Memory B cell (primary cell): ENCODE measurements at places on chromosomes 4 and X.

GRCh38 chr4:148954011-148954749 is 512.0 kb upstream of the NR3C2 start:
- DNase-seq = no peak

GRCh38 chr4:54497947-54498346 is 159.8 kb upstream of the KIT start:
- DNase-seq = no peak

GRCh38 chr4:41548305-41548880 is 10.4 kb downstream of the LIMCH1 start:
- DNase-seq = no peak

DNA sequence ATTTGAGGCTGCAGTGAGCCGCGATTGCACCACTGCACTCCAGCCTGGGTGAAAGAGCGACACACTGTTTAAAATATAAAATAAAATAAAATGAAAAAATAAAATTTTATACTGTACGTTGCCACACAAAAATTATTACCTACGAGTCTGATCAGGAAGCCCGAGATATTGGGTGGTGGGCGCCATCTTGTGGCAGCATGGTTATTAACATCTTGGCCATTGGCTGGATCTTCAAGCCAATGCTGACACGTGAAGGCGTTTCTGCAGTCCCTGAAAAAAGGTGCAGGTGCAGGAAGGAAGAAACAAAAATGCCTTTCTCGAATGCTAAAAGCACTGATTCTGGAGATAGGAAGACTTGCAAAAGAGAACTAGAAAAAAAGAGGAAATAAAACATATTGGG is 4.9 kb upstream of the TLR8 start:
- DNase-seq = peak; percentile 63

GRCh38 chrX:152138388-152138784 is at the start of gene MAGEA10:
MAGEA10 (minus strand) TSS chrX:152138577; CDS start chrX:152135620, 2,957 bp downstream.
- DNase-seq = no peak

DNA sequence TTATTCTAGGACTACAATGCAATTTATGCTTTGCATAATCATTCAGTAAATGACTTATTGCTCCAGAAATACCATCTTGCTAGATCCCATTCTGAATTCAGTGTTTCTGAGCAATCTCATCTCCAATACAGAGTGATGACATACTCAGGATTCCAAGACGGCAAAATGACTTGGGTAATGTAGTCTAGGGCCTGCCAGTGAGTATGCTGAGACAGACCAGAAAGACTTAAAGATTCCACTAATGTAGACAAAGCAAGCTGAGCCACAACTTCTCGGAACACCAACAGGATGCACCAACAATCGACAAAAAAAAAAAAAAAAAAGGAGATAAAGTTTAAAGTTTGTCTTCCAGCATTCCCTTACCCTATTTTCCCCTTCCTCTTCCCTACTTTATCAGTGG is 919 bp upstream of the SEC24B start:
- no peak for DNase-seq

GRCh38 chr4:106022454-106022853 is 127.2 kb downstream of the NPNT start:
- DNase-seq = no peak

DNA sequence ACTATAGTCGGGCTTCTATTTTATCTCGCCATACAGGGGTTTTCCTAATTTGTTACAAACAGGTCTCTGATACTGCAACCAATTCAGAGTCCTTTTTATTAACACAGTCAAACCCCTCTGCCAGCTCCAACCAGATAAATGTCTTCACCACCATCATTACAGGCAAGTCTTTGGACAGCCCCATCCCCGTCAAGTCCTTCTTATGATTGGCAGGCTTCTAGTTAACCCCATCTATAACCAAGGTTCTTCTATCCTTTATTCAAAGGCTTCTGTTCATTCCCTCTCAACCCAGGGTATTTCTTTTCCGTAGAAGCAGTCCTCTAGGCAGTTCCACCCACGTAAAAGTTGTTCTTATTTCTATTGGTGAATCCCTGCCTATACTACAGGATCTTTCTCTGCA is 29.9 kb upstream of the FOXR2 start:
- no peak for DNase-seq

DNA sequence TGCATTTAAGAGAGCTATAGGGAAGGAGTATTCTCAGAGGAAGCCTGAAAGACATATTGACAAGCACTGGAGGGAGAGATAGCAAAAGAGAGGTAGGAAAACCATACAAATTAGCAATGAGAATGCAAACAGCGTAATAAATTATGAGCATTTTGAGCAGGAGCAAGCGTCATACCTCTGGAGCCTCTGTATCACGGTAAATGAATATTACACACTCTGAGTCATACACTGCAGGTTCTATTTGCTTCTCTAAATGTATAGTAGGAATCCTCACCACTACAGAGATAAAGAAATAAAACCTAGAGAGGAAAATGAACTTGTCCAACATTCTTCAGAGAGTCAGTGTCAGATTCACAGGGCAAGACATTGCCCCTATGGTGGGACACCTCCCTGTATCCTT is 46.4 kb upstream of the GABRE start:
- DNase-seq = no peak

DNA sequence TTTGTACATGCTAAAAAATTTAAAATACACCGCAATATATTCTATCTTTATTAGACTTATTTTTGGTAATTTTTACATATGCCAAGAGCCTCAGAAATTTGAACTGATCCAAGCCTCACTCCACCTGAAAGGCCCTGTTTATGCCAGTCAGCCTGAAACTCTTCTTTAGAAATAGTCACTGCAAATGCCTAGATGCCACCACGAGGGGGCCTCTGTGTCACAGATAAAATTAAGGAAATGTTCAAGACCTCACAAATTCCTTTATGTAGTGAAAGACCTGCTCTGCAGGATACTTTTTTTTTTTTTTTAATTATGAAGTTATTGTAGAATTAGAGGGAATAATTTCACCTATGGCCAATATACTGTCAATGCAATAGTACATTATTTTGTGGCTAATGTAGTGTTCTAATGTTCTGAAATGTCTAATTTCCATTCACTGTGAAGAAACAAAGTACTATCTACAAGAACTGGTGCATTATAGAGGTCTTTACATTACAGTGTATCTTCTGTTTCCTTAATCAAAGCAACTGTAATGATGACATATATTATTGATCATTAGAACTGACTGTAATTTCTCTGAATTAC is 69.8 kb downstream of the DTHD1 start:
- DNase-seq = peak; percentile 60

DNA sequence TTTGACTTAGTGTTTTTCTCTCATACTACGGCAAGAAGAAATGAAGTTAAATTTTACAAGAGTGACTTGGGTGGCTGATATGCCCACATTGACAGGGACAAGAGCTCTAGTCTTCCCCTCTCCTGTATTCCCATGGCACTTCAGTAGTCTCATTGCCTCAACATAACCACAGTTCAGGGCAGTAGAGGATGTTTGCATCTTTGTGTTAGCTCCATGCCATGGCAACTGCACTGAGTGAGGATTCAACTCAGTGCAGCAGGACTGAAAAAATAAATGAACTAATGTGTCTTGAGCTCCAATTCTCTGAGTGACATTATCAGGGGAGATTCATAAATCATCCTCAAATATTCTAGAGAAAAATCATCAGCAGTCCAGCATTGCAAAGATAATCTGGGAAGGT is 78.8 kb downstream of the TET2 start:
- DNase-seq = no peak

- no peak for DNase-seq
These were observed 76.6 kb upstream of the CBLL2 start for GRCh38 chrX:22196149-22196548.

- no peak for DNase-seq
These were observed 16.3 kb upstream of the NEIL3 start for GRCh38 chr4:177293208-177294033.

DNA sequence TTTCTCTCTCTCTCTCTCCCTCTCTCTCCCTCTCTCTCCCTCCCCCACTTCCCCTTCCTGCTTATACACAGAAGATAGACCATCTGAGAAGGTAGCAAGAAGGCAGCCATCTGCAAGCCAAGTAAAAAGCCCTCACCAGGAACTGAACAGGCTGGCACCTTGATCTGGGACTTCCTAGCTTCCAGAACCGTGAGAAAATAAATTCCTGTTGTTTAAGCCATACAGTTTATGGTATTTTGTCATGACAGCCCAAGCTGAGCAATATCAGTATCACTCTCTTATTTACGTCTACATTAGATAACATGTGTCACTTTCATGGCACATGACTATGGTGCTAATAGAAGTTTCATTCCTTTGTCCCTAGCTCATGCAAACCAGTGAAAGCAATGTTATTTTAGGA is 581.1 kb downstream of the INPP4B start:
- DNase-seq = no peak

- no peak for DNase-seq
These were observed 95.4 kb downstream of the KDR start for GRCh38 chr4:55029821-55030503.

DNA sequence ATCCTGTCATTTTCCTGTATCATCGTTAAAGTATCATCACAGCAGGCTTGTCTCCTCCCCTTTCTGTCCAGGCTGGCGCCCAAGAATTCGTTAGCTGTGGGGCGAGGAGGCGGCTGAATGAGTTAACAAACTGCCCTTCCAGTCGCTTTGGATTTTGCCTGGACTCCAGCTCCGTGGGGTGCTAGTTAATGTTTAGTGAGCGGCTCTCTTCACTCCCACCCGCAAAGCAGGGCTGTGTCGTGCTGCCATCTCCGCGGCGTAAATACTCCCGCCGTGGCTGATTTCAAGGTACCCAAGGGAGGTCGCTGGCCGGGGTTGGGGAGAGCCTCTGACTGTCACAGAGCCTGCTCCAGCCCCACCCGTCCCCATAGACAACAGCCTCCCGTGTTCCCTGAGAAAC is 44.9 kb upstream of the SPRY1 start:
- DNase-seq = no peak

DNA sequence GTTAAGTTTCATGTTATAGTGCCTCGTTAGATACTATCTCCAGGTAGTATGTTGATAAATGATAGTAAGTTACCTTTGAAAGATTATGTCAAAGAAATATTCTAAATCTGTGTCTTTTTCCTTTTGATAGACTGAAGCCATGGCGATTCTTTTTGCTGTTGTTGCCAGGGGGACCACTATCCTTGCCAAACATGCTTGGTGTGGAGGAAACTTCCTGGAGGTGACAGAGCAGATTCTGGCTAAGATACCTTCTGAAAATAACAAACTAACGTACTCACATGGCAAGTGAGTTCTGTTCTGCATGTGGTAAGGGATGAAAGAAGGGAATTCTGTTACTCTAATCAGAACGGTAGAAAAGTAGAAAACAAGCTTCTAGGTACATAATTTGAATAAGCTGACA is 8.2 kb downstream of the VAMP7 start:
- no peak for DNase-seq

DNA sequence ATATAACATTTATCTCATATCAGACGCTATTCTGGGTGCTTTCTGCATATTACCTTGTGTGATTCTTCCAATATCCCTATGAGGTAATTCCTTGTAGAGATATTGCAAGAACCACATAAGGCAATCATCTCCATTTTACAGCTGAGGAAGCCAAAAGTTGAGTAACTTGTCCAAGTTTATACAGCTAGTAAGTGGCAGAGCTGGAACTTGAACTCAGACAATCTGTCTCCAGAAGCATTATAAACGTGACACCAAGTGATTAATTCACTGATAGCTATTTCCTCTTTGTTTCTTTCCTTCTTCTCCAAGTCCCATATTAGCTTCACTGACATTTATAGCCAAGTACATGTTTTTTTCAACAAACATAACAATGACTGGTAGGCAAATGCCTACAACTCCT is 7.3 kb downstream of the EMCN start:
- no peak for DNase-seq

DNA sequence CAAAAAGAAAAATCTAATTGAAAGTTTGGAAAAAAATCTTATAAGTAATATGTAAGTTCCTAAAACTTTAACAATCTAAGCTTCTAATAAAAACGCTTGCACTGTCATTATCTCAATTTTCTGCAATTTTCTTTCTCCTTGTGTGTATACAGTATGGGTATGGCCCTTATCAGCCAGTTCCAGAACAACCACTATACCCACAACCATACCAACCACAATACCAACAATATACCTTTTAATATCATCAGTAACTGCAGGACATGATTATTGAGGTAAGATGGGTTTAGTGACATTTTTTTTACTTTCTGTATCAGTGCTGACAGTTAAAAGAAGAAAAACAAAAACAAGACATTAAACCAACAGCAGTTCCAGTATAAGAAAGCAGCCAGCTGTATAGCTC is 4.9 kb downstream of the STATH start:
- no peak for DNase-seq

GRCh38 chr4:43457866-43458265 is 565.4 kb downstream of the GRXCR1 start:
- DNase-seq = no peak

DNA sequence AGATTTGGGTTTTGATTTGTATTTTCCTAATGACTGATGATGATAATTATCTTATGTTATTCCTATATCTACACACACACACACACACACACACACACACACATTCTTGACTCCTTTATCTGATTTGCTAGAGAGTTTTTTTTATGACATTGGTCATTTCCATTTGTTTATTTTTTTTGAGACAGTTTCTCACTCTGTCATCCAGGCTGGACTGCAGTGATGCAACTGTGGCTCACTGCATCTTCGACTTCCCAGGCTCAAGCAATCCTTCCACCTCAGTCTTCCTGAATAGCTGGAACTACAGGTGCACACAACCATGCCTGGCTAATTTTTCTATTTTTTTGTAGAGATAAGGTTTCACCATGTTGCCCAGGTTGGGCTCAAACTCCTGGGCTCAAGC is 6.7 kb downstream of the ZNF81 start:
- no peak for DNase-seq

DNA sequence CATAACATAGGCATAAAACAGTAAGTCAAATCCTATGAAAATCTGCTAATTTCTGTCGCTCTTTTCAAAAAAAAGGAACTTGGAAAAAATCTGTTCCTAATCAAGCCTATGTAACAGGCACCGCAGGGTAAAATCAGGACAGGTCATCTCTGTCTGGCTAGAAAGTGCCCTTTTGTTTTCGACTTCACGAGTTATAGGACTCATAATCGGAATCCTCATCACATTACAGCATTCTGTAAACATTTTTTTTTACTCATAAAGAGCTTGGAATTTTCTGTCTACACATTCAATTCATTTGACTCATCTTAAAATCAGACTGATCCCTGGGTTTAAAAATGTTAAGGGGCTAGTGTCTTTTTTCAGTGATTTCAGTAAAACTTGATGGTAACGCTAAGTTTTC is 181.7 kb upstream of the TBC1D9 start:
- DNase-seq = no peak

- DNase-seq = no peak
These were observed 1145.5 kb upstream of the POU3F4 start for GRCh38 chrX:82362550-82362949.

- no peak for DNase-seq
These were observed 1.9 kb downstream of the UBL4A start for GRCh38 chrX:154484255-154485149.
